ENCODE measurements at places on chromosomes 2 and 18.

DNA sequence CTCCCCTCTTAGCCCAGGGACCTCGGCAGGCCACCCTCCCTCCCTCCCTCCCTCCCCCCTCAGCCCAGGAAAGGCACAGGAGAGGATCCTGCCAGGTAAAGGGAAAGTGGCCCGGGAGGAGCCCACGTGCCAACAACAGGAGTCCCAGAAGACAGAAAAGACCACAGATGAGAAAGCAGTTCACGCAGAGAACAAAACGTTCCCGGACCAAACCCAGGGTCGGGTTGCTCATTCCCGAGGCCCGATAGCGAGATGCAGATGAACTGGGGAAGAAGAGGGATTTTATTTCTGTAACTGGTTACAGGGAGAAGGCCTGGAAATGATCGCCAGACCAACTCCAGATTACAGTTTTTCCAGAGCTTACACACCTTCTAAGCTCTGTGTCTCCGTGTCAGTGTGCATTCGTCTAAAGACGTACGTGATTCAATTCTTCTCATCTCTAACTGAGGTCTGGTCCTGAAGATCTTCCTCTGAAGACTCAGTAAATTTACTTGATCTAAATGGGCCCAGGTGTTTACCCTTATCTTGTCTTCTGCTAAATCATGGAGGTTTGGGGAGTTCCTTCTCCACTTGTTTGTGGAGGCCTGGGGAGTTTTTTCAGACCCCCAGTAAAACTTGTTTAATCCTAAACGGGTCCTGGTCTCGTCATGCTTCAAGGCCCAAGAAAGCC, 807 bp upstream of the NEU4 start:
- DNase-seq = no peak

DNA sequence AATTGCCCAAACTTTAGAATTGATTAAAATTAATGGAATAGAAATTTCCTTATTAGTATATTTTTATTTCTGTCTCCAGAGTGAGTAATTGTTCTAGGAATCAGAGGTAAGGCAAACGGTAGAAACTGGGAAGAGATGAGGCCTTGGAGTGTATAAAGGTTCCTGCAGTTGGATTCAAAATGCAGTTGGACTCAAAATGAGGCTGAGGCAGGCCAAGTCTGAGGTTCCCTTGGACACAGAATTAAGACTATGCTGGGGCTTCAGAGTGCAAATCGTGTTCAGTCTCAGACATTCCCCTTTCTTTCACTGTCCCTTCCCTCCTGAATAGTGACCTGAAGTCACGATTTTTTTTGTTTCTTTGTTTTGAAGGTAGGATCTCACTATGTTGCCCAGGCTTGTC, 746.9 kb upstream of the NRXN1 start:
- no peak for DNase-seq

- peak; percentile 82 for DNase-seq
These were observed 46.7 kb downstream of the DAPL1 start for GRCh38 chr2:158841850-158842249.

- no peak for DNase-seq
These were observed 79.6 kb upstream of the KCNE4 start for GRCh38 chr2:222972420-222972819.

- DNase-seq = no peak
These were observed 15.6 kb upstream of the YWHAQ start for GRCh38 chr2:9646196-9647030.

GRCh38 chr2:205868773-205869333, 186.6 kb downstream of the NRP2 start:
- DNase-seq = peak; percentile 50

DNA sequence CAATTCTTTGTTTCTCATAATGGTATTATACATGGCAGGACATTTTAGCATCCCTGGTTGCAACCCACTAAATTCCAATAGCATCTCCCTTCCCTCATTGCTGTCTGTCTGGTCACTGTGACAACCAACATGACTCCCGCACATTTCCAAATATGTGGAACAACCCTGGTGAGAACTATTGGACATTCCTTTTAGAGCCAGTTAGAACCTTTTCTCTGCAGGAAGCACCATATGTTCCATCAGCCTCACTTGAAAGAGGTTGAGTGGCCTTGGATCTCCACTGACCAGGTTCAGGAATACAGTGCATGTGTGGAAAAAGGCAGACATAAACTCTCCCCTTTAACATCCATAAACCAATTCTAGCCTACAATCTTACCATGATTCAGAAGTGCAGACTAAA, 25.9 kb upstream of the GLS start:
- DNase-seq = no peak

DNA sequence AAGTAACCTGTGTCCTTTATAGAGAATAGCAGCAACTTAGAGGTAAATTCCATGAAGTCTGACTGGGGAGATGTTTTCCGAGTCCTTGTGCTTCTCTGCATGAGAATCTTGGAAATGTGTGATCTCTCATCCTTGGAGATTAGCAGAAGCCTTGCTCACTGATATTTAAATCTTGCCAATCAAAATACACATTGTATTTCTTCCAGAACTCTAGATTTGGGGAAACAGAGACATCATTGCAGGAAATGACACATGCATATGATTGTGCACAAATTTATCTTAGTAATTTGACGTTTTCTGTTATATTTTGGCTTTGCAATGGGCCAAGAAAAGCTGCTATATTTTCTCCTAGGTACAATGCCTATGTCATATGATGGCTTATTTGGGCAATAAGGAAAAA, 182.6 kb downstream of the ZNF804A start:
- no peak for DNase-seq

DNA sequence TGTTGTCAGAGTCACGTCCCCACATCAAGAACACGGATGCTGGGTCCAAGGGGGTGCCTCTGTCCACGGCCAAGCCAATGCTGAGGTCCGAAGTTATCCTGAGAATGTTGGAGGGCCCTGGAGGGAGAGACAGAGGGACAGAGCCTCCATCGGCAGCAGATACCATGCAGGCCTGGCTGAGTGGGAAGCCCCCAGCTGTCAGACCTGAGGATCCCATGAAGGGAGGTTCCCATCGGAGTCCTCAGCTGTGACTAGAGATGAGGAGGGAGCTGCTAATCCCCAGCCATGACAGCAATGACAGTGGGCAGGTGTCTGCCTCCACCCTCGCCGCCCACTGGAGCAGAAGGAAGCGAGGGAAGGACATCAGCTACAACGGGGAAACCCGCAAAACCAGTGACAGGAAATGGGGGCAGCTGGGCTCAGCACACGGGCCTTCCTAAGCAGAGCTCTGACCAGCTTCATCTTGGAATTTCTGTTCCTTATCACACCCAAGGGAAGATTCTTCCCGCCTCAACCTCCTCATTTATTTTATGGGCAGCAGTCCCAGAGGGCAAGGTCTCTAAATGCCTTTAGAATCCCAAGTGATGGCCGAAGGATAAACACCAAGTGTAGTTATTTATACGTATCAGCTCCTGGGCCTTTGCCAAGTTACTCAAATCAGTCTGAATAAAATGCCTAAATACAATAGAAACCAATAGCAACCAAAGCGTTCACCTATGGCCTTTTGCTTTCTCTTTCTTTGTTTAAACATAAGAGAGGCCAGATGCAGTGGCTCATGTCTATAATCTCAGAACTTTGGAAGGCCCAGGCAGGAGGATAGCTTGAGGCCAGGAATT, 32.2 kb downstream of the FAM178B start:
- DNase-seq = no peak

DNA sequence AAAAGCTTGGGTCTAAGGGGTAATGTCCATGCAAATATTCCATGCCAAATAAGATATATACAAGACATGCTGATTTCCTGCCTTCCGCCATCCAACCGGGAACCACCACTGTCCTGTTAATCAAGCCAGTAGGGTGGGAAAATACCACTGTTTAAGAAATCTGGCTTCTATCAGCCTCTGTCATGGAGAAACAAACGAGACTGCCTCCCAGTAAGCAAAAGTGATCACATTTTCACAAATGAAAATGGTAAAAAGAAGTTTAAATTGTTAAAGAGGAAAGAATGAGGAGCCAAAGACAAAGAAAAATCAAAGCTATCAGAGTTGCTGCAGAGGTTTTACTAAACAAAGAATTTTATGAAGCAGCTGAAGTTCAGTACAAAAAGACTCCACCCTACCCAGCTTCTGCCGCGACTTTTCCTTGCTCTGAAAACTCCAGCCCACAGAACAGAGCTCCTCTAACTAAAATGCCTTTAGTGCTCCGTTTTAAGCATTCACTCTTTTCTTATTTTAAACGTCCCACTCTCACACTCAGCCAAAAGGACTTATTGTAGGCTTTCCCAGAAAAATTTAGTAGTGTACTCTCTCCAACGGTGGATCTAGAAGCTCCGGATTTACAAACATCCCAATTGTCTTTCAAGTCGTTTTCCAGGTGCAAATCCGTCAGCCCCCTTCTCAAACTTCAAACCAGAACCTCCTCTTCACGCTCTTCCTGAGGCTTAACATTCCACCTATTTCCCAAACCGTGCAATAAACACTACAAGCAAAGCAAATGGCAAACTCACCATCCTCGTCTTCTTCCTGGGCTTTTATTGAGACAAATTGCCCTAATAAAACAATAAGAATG, 613 bp downstream of the COL5A2 start:
- DNase-seq = peak; percentile 54
